ENCODE measurements at places on chromosomes 1 and 21. TPM values are rescaled to one million over a fixed set of nuclear protein-coding genes. Genes with fewer than 3 reads are reported as not detected.

The TTC22 gene
- 10.8 TPM for total RNA-seq

DNA sequence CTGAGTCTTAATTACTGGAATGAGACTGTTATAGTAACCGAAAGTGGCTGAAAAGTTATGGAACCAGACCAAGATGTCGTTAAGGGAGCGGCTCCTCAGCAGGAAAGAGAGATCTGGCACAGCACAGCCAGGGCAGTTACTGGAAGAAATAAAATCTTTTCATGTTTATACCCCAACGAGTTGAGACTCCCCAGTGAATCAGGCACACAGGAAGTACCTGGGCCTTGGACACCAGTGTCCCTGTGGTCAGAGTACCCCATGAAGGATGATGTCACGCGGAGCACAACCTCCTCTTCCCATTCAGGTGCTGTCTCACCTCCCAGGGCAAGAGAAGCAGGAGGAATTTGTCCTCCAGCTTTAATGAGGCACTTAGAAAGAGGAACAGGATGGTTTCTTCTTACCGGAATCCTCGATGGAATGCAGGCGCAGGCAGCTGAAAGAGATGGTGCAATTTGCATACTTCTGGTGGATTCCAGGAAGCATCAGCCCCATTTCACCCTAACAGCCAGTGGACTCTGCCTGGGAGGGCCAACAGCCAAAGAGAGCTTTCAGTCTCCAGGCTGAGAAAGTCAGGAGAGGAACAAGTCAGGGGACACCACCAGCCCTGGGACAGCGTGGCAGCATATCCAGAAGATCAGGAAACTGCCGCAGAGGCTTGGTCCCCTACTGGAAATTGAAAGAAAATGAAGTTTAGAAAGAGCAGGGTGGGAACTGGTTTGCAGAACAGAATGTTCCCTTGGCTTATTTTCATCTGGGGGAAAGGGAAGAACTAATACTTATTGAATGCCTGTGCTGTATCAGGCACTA is 35.9 kb upstream of the CTTNBP2NL start:
- no peak overlapping the region for H3K27ac ChIP-seq
- H3K36me3 ChIP-seq, result no peaks in the 10 kb centered on the region
- H3K4me1 ChIP-seq, result no peaks in the 10 kb centered on the region
- peaks cover 30% of the 10 kb centered on the region for H3K27me3 ChIP-seq
- no peak for DNase-seq
- no peak overlapping the region for H3K4me3 ChIP-seq

DNA sequence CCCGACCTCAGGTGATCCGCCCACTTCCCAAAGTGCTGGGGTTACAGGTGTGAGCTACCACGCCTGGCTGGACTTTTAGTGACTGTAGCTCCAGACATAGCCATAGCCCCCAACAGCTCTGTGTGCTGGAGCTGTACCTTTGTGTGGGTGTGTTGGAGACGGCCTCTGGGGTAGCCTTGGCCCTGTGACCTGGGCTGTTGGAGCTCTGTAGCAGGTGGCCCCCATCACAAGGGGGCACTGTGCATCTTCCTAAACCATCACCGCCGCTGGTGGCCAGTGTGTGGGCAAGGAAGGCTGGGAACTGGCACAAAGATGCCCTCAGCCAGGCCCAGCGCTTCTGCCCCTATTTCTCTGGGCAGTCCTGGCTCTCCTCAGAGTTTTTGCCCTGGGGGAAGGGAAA is 38.4 kb upstream of the FOXO6 start:
- H3K4me3 ChIP-seq, result no peak overlapping the region
- H3K4me1 ChIP-seq, result no peaks in the 10 kb centered on the region
- DNase-seq, result no peak
- H3K27ac ChIP-seq, result no peak overlapping the region

DNA sequence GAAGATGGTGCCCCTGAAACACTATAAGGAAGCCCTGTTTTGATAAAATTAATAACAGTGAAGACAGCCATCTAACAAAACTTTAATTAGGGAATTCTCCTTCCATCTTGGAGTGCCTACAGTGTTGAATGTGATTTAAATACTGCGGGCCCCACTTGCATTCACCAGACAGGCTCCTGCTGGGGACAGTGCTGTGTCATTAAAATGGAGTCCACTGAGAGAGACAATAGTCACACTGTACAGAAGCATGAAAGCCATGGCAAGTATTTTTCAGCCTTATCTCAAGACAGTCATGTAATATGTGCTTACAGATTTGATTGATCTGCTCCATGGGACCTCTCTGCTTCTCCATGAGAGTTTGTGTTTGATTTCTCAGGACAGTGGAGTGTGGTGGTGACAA is 29.7 kb upstream of the ZBTB18 start:
- no peak overlapping the region for H3K4me3 ChIP-seq
- H3K36me3 ChIP-seq, result peaks cover 5% of the 10 kb centered on the region
- DNase-seq, result no peak
- no peaks in the 10 kb centered on the region for H3K27me3 ChIP-seq
- H3K27ac ChIP-seq, result no peak overlapping the region

GRCh38 chr1:165988817-165989216 is 161.4 kb downstream of the UCK2 start:
- H3K4me1 ChIP-seq, result no peaks in the 10 kb centered on the region
- no peaks in the 10 kb centered on the region for H3K36me3 ChIP-seq
- peaks cover 7% of the 10 kb centered on the region for H3K27me3 ChIP-seq
- H3K4me3 ChIP-seq, result no peak overlapping the region
